ENCODE measurements at places on chromosomes 16 and 17.

GRCh38 chr17:7017827-7018200 lies 5.0 kb upstream of the BCL6B start:
- no peak for DNase-seq

DNA sequence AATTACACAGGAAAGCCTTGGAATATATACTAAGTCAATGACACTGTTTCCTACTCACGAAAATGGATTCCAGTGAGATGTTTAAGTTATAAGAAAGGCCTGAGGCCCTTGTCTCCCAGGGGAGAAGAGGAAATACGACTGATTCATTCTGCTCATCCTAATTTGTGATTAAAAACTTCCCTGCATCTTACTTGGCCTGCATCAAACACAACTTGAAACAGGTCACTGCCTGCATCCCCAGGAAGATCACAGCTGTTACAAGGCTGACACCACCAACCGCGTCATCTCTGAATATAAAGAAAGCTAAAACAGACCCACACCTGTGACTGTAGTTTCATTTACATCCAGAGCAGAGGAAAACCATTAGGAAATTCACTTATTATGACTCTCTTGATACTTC lies 121.9 kb downstream of the DNAH3 start:
- DNase-seq: no peak

DNA sequence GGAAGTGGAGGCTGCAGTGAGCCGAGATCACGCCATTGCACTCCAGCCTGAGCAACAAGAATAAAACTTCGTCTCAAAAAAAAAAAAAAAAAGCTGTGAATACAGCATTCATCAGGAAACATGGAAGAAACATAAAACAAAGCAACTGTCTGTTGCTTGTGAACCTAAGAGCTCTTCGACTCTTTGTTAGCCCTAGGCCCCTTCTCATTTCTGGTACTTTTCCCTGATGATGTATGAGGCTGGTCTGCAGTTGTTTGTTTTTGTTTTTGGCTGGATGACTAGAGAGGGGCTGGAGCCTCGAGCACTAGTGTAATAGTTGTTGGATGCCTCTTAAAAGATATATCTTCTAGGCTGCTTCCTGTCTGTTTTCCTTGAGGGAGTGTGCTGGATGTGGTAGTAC lies 113.5 kb downstream of the MAP2K6 start:
- DNase-seq: no peak

DNA sequence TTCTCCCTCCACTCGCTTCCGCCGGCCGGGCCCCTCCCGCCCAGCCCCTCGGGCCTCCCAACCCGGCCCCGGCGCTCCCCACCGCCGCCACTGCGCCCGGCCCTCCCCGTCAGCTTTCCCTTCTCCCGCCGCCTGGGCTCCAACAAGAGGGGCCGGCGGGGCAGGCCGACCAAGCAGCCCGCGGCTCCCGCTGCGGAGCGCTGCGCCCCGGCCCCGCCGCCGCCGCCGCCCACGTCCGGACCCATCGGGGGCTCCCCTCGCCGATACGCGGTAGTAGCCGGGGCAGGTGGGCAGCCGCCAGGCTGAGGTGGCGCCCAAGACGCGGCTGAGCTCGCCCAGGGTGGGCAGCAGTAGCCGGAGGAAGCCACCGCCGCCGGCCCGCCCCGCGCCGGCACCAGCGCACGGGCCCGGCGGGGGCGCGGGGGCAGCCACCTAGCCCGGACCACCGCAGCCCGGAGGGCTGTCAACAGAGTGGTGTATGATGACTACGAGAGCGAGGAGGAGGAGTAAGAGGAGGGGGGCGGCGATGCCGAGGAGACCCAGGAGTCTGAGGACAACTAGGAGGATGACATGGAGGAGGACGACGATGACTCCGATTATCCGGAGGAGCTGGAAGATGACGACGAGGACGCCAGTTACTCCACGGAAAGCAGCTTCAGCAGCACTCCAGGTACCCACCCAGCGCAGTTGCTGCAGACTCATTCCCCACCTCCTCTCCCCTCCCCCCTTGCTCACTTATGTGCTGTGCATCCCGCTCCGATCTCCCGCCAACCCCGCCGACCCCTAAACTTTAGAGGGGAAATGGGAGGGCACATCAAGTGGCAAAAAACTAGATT lies 498 bp downstream of the LRRC37B start:
- peak; percentile 27 for DNase-seq

DNA sequence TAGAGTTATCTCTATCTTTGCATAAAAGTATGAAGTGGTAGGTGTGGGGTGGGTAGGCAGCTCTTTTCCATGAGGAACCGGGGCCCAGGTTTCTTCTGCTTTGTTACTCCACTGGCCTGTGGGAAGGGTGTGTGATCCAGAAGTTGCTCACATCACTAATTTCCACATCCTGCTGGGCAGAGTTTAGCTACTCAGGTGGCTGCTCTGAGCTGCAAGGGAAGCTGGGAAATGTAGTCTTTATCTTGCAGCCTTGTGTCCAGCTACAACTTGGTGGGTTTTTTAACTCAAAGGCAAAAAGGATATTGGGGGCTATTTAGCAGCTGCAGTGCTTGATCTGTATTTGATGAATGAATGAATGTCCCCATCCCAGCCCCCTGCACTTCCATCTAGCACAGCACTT lies 335.3 kb downstream of the SNX29 start:
- DNase-seq: no peak

DNA sequence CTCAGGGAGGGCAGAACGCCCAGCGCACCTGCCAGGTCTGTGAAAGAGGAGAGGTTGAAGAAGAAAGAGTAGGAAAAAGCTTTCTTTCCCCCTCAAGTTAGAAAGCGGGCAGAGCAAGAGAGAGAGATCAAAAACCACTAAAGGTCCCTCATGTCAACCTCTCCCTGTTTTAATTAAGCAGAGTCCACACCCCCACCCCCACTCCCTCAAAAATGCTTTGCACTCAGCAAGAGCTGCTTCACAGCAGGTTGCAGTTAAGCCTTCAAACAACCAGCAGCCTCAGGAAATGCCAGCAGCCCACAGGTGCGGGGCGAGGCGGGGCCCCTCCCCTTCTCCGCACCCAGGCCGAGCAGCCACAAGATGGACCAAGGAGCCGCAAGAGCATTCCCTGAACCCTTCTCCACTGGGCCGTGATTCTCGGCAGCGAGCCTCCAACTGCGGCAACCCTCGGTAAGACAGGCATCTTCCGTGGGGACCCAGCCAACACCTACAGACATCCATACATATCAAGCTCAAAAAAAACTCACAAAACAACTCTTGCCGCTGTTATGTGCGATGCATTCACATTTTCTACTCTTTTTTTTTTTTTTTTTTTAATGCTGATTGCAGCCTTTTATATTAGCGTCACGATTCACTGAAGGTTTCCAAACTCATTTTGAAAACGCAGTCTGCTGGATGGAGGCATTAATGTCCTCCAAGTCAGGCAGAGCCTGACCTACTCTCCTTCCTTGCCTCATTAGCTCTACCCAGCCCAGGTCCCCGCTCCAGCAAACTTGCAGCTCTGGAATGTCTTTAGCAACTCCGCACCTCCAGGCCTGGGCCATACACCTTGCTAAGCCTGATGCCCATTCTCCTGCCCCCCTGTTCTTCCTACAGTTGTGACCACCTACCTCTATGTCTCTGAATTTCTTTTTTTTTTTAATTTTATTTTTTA lies 66.1 kb downstream of the AXIN2 start:
- no peak for DNase-seq

- DNase-seq: no peak
These were observed 2.1 kb downstream of the ACD start for GRCh38 chr16:67657751-67658518.

DNA sequence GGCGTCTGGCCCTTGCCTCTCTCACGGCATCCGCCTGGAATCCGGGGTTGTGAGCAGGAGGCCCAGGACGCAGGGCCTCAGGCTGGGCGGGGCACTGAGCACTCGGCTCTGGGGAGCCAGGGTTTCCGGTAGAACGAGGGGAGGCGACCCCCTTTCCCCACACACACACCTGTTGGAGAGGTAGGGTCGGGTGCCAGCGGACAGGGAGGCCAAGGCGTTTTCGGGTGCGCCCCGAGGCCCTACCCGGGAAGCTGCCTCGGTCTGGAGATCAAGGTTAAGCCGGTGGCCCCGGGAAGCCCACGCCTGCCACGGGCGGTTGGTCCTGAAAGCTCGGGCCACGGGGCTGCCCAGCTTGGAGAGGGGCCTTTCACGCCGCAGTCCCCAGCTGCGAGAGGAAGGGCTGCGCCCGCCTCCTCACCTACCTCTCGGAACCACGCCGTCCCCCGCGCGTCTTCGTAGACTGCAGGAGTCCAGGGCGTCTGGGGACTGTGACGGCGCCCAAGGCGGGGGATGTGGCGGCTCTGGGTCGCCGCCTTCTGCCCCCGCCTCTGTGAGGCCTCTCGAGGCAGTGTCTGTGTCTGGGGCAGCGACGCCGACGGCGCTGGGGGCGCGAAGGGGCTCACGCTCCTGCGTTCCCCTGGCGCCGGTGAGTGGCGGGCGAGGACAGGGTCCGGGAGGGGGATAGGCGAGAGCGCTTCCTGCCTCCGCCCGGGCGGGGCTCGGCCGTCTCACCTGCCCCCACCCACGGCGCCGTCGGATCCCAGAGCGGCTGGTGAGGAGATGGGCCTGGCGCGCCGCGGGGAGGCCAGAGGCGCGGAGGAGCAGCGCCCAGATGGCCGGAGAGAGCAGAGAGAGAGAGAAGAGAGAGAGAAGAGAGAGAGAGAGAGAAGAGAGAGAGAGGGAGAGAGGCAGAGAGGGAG lies 20.3 kb upstream of the HOXB9 start:
- no peak for DNase-seq

DNA sequence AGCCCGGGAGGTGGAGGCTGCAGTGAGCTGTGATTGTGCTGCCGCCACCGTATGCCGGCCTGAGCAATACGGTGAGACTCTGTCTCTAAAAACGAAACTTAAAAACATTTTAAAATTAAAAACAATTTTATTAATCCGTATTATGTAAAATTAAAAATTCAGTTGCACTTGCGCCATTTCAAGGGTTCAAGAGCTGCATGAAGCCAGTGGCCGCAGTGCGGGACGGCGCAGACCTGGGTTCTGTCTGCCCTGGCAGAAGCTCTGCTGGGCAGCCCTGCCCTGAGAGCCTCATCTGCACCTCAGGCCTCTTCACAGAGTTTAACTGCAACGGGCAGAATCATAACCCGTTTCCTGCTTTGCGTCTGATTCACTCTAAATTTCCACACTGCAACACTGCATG lies 31.7 kb downstream of the TBC1D16 start:
- DNase-seq: no peak

GRCh38 chr17:55601874-55602364 lies 90.7 kb upstream of the SMIM36 start:
- DNase-seq: no peak

- DNase-seq: no peak
These were observed 35.4 kb upstream of the RNF43 start for GRCh38 chr17:58452738-58453137.

GRCh38 chr17:58082341-58082869 lies 814 bp upstream of the DYNLL2 start:
- DNase-seq: no peak

DNA sequence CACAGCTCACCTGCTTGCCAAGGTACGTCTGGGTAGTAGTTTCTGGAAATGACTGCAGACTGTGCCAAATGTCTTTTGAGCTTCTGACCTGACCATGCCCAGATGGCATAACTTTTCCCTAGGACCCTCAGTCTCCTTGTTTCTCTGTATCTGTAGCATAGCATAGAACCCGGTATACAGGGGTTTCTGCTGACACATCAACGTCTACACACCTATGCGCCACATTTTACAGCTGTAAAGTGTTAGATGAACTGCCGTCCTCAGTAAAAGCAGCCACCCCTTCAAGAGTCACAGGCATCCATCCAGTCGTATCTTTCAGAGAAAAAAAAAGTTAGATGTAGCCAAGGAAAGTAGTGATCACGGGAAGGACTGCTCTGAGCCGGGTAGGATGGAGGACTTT lies 17.4 kb downstream of the KCTD2 start:
- DNase-seq: no peak

GRCh38 chr16:50166511-50167500 lies 13.7 kb downstream of the TENT4B start:
- DNase-seq: no peak

DNA sequence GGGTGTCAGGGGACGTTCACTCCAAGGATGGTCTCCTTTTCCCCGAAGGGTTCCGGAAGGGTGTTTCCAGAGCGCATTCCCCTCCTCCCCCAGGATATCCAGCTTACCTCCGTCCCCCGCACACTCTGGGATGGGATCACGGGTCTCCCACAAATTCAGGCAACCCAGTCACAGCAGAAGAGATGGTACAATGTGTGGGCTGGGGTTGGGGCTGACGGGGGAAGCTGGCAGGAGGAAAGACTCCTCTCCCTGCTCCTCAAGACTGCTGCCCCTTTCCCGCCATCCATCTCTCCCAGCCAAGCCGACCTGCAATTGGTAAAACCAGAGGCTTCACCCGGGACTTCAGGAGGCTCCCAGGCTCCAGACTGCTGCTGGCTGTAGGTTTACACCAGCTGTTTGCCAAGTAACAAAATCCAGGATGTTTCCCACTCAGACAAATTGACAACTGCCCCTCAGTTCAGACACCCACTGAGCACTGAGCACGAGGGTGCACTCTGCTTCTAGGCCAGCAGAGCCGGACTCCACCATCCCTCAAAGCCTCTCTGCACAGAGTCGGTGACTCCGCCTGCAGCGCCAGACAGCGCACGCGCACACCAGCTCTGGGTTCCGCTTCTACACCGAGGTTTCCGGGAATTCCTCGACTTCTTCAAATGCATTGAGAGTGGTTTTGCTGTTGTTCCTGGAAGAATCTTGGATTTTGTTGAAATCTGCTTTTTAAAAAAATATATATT lies 37.7 kb downstream of the ASPA start:
- DNase-seq: no peak

DNA sequence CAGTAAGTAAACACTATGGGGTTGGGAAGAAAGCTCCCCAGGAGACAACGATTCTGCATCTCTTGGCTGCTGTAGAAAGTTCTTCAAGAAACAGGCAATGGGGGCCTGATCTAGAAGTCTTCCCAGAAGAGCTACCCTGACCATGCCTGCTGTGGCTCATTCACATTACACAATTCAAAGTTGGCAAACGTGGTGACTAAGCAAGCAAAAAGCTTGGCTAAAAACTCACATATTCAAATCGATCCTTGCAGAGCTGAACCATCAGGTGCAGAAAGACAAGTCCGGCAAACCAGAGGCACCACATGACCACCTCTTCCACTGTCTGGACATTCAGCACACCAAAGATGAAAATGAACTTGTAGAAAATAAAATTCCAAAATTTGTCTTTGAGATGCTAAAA lies 16.1 kb downstream of the AMFR start:
- DNase-seq: no peak

- DNase-seq: peak; percentile 72
These were observed 4.4 kb downstream of the CD19 start for GRCh38 chr16:28935924-28936783.

DNA sequence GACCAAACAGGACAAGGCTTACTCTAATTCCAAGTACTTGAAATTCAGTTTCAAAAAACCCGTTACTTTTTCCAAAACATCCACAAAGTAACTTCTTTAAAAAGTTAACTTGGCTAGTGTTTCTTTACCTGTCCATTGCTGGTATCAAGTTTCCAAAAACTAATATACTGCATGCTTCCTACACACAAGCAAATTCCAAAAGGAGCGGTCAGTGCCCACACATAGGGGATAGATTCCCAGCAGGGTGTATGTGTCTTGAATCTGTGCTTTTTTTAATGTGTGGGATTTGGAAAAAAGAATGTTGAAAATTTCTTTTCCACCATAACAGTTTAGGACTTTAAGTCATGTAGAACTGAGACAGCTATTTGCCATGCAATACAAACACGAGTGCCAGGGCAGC lies 367.8 kb upstream of the SOX9 start:
- no peak for DNase-seq

All from uterus (tissue), 4 donors.